ENCODE measurements at places on chromosomes 6 and 20.
A peak's percentile ranks its signal among the peaks of the same experiment; 100 is the strongest.

DNA sequence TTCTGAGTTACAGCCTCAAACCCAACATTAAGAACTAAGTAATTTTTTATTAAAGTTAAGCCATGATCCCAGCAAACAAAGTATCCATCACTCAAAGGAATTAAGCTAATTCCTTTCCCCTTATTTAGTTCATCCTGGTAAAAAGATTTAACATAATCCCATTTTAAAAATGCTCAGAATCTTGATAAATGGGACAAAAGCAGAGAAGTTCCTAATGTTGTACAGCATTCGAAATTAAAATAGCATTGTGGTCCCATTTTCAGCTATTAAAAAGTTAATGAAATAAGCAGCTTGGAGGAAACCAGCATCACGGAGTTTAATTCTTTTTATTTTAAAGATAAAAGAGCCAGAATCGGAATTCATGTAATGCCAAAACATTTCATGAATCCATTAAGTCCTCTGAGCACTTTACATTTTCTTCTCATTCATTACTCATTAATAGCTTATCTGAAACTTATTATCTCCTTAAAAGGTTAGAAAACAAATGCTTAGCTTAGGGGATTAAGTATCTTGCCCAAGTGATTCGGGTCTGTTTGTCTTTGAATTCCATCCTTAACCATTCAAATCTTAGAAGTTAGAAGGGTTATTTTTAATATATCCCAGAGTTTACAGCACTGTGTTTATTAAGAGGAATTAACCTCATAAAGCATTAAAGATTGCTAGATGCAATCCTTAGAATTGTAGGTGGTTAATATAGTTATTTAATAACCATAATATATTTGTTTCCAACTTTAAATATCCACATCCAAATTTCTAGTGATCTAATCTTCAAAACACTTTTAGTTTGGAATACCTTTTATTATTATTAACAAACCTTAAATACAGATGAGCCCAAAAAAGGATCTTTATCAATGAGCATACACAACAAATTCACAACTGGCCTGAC, 11.2 kb downstream of the RBM39 start:
- no peak for DNase-seq

GRCh38 chr6:127083963-127084310, 34.5 kb upstream of the RSPO3 start:
- DNase-seq: no peak

GRCh38 chr6:39952167-39952566, 17.9 kb upstream of the MOCS1 start:
- DNase-seq: no peak

- DNase-seq: no peak
These were observed 634.0 kb upstream of the PTCHD4 start for GRCh38 chr6:48744948-48745347.

DNA sequence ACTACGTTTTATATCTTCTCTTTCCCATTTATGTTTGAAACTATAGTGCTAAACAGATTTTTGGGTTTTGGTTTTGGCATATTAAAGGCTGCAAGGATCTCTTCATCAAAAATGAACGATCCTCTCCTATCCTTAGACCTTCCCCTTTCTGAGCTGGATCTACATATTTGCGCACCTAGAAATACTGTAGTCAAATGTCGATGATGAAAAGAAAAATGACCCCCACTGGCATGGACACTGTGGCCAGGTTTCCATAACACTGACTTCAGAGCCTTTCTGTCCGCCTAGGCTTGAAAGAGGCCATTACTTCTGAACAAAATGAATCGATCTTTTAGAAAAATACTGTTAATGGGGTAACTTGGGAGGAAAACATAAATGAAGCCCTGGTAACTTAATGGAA, 5.8 kb downstream of the FLRT3 start:
- DNase-seq: no peak

DNA sequence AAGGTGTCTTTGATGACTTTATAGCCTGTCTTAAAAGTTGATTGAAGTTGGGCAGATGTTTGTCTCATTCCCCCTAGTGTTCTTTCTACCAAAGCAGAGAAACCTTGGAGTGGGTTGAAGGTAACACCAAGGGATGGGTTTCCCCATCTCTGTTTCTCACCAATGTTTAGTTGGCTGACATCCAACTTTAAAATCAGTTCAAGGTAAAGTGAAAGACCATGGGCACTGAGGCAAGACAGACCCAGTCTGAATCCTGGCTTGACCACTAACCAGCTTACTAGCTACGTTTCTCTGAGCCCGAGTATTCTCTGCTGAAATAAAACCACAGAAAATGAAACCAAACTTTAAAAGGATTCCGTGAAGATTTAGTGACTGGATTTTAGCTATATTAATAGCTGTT, 258.9 kb downstream of the KIF16B start:
- DNase-seq: no peak

GRCh38 chr20:32199006-32199405, 8.5 kb downstream of the PLAGL2 start:
- DNase-seq: no peak

DNA sequence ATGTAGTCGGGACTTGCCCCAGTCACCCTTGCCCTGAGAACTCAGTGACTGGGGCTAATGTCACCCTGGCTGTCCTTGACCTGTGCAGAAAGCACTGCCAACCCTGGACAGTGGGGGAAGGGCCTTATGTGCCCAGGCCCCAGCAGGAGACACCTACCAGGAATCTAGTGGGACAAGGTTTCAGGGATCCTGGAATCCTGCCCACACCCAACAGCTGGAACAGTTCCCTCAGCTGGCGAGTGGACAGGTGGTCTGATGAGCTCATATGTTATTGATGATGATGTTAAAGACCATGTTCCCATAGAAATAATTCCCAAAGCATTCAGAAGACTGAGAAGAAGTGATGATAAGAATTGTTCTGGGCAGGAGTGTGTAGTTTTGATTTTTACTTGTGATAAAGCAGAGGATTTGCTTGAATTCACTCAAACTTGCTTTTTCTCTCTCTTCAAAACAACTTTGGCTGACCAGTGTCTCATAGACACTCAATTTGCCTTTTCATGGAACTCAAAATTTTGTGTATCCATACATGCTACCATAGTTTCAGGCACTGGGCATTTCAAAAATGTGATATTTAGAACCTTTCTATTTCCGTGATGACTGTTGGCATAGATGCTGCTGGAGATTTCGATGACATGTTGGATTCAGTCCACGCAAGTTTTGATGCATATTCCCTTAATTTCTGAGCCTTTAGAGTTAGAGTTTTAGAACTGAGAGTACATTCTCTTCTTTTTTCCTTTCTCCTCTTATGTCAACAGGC, 79.3 kb downstream of the SLC22A3 start:
- DNase-seq: no peak

DNA sequence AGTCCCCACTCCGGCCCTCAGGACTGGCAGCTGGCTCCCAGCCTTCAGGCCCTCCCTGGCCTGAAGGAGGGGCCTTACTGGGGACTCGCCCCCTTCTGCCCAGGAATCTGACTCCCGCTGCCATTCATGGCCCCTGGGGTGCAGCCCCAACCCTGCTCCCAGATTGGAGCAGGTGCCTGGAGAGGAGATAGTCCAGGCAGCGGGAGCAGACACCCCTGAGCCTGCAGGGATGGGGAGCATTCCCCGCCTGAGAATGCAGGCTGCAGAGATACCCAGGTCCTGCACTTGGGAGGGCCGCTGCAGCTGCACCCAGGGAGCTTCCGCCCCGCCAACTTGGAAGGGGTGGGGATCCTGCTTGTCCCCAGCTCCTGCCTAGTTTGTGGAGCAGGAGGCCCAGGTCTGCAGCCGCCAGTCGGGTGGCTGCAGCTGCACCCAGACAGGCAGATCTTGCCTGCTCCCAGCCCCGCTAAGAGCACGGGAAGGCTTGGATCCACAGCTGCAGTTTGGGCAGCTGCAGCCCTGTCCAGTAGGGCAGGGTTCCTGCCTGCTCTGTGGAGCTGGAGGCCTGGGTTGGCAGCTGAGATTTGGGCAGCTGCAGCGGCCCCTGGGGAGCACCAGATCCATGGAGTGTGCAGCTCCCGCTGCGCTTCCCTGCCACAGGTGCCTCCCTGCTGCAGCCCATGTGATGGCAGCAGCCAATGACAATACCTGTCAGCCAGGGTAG, 5.2 kb downstream of the GTSF1L start:
- no peak for DNase-seq

GRCh38 chr6:24646771-24647170, 780 bp upstream of the KIAA0319 start:
- DNase-seq: no peak

- peak; percentile 3 for DNase-seq
These were observed 23.8 kb upstream of the SAMHD1 start for GRCh38 chr20:36975099-36975818.

DNA sequence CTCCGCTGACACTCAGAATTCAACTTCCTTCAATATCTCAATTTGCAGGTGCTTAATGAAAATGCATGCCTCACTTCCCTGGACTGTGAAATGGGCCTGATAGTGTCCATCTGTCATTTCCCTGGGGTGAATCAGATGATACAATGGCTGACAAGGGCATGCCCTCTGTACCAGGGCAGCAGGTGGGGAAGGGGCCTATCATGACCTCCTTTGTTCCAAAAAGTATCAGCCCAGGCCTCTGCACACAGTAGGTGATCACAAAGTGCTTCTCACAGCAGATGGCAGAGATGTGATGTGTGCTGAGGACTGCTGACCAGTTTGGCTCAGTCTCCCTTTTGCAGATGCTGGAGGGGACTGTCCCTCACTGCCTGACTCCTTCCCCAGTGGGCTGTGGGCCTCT, 44.3 kb downstream of the DLGAP4 start:
- DNase-seq: no peak

- no peak for DNase-seq
These were observed 43.9 kb downstream of the HDAC2 start for GRCh38 chr6:113927001-113927400.

GRCh38 chr6:167116109-167116837, 6.6 kb upstream of the CCR6 start:
- no peak for DNase-seq

- DNase-seq: no peak
These were observed 10.2 kb downstream of the NAPB start for GRCh38 chr20:23410916-23411695.

- DNase-seq: no peak
These were observed 4.5 kb downstream of the NRN1 start for GRCh38 chr6:6002005-6002847.

DNA sequence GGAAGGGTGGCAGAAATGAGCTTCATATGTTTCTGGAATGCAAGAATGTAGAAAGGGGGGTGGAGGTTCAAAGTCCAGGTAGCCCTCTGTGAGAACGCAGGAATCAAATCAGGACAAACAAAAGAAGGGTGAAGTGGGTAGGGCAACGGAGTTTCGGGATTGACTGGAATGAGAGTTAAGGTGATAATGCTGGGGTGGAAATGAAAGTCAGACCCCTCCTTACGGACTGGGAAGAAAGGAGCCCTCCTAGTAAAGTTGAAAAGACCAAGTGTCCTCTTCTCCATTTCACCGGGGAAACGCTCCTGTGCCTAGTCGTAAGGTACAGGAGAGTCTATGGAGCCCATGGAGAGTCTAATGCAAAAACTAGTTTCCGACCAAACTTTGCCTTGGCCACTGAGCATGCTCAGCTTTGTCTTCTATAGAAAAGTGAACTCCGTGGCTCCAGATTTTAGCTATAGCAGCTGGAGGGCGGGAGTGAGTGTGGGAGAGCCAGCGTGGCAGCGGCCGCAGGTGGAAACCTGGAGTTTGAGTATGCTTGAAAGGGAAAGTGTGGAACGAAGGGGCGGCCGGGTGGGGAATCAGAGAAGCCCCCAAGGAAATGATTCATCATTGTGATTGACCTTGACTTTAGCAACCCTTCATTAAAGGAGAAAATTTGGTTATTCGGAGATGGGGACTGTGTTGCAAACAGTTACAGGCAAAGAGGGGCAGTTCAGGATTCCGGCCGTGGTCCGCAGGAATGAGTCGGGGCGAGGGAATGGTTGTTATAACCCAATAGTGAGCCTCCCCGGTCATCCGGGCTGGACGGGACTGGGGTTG, 1.3 kb upstream of the LRRC1 start:
- no peak for DNase-seq

DNA sequence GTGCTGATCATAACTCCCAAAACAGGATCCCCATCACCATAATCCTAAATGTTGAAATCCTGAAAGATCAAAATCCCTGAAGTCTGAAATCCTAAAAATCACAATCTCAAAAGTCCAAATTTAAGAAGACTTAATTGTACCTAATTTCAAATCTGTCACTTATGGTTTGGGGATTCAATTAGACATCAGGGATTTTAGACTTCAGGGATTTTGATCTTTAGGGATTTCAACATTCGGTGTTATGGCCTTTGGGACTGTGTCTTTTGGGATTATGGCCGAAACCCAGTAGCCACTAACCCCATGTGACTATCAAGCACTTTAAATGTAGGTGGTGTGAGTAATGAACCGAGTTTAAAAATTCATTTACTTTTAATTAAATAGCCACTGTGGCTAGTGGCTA, 21.7 kb upstream of the AVP start:
- DNase-seq: no peak

- DNase-seq: no peak
These were observed 115.1 kb upstream of the TNFAIP3 start for GRCh38 chr6:137751768-137752560.

GRCh38 chr6:168198302-168199180, 119.5 kb upstream of the FRMD1 start:
- no peak for DNase-seq

GRCh38 chr6:153852481-153852880, 186.6 kb upstream of the OPRM1 start:
- DNase-seq: no peak

GRCh38 chr6:70404658-70405057, 8.7 kb upstream of the FAM135A start:
- DNase-seq: no peak

DNA sequence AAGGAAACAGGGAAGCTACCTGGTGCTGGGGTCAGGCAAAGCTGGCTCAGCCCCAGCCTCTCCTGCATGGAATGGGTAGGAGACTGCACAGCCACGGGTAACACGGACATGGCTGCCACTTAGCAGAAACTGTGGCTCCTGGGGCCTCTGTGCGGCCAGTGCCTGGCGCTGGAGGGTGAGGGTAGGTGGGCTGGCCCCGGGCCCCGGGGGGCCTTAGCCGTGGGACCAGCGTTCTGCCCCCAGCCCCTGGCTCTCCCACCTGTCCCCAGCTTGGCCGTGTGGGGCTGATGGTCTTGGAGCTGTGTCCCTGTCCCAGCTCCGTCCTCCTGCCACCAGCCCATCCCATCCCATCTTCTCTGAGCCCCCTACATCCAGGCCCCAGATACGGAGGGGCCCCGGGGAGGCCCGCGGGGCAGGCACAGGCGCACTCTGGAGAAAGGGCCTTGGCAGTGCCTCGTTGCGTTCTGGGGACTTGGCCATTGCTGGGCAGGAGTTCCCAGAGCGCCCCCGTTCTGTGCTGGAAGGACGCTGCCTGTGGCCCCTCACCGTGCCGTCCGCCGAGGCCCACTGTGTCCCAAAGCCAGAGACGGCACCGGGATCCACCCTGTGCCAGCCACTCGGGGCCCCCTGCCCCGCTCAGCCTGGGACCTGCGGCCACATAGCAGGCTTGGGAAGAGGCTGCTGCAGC, 12.2 kb downstream of the CHRNA4 start:
- no peak for DNase-seq

GRCh38 chr6:149897015-149897697, 757 bp downstream of the RAET1E start:
- DNase-seq: no peak

DNA sequence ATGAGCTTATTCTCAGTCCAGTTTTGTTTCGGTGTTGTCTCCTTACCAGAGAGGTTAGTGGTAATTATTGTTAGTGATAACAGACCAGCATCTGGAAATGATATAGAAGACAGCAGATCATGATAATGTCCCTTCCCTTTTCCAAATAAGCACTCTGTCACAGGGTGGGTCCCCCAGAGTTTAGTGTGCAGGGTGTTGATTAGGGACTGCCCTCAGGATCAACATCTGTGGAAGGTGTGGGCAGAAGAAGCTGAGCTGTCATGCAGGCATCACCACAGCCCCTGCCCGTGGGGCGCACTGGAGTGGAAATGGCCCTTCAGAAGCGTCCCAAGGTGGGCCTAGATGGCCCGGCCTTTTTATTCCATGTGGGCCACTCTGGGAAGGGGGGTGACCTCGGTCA, 67.6 kb upstream of the DTNBP1 start:
- DNase-seq: no peak

Data from activated naive CD4-positive, alpha-beta T cell (primary cell).